ENCODE measurements at places on chromosomes 11 and 22.

GRCh38 chr11:76880314-76880713, 19.6 kb downstream of the ACER3 start:
- H3K27ac ChIP-seq = no peak overlapping the region
- no peaks in the 10 kb centered on the region for H3K4me1 ChIP-seq
- no peaks in the 10 kb centered on the region for H3K36me3 ChIP-seq
- H3K27me3 ChIP-seq = no peaks in the 10 kb centered on the region
- H3K4me3 ChIP-seq = no peak overlapping the region
- DNase-seq = no peak

- H3K36me3 ChIP-seq = no peaks in the 10 kb centered on the region
- H3K27me3 ChIP-seq = no peaks in the 10 kb centered on the region
- no peak overlapping the region for H3K4me3 ChIP-seq
- DNase-seq = no peak
- H3K27ac ChIP-seq = no peak overlapping the region
Observed at GRCh38 chr11:80727315-80727714, 1286.5 kb upstream of the TENM4 start.

DNA sequence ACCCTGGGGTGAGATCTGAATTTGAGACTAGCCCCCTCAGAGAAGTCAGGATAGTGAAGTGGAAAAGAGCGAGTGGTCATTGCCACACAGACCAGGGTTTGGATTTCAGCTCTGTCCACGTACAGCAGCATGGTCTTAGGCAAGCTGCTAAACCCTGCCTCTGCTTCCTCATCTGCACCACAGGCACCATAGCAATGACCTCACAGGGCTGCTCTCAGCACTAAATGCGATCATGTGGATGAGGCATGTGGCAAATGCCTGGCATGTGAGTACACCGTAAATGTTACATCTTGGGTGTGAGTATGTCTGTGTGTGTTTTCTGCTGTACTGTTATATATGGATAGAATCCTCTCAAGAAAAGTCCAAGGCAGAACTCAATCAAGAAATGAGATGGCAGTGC, 15.8 kb downstream of the NAV2 start:
- H3K27ac ChIP-seq = no peak overlapping the region

GRCh38 chr11:57072640-57073039, 83.9 kb downstream of the OR5AK2 start:
- H3K27me3 ChIP-seq = no peaks in the 10 kb centered on the region
- H3K27ac ChIP-seq = peak overlapping the region; percentile 53
- no peaks in the 10 kb centered on the region for H3K4me1 ChIP-seq
- H3K36me3 ChIP-seq = no peaks in the 10 kb centered on the region
